ENCODE measurements at places on chromosomes 11 and 22. TPM values are rescaled to one million over a fixed set of nuclear protein-coding genes. Genes with fewer than 3 reads are reported as not detected.

The OR1S2 gene
- not detected for total RNA-seq

The IL17REL gene
- not detected for total RNA-seq

The PSMA1 gene
- total RNA-seq, result 181 TPM

The MICAL2 gene
- total RNA-seq, result 78.6 TPM

The PANX2 gene
- 0.46 TPM for total RNA-seq

The GDPD4 gene
- total RNA-seq, result not detected
